Activated T-helper 9 cell treated with anti-CD3 and anti-CD28 coated beads, Interleukin-2, amount 50 U/mL, for 16 hours (primary cell): ENCODE measurements at places on chromosomes 4 and X.

- DNase-seq, result no peak
Measured at GRCh38 chr4:76772498-76773106, 125.3 kb downstream of the SOWAHB start.

DNA sequence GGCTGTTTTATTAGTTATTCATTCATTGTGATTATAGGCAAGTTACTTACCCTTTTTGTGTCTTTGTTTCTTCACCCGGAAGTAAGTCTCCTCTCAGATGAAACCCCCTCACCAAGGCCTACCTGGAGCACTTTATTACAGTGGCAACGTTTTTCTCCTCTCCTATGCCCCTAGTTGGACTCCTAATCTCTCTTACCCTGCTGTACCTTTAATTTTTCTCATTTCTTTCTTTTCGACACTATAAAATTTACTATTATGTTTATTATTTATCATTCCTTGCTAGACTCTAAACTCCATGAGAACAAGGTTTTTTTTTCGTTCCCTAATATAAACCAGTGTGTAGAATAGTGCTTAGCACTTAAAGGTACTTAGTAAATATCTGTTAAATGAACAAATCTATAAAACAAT, 17.5 kb downstream of the STAP1 start:
- DNase-seq, result no peak

- DNase-seq, result no peak
Measured at GRCh38 chr4:105808030-105808749, 87.1 kb upstream of the NPNT start.

DNA sequence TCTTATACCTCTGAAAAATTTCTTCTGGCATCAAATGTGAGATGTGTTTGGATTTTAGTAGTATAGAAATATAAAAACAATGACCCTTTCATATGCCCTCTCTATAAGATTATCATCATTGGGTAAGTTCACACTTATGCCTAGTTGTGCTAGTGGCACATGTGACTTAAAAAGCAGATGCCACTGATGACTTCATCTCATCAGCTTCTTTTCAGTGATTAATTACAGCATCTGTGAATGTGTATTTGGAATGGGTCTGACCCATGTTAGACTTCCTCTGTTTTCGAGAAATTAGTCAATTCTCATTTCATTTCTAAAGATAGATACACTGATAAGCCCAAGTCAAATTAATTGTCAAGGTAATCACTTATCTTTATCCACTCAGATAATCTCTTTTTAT, 698.7 kb downstream of the GABRG1 start:
- DNase-seq, result no peak

- no peak for DNase-seq
Measured at GRCh38 chr4:186726426-186727168, 2.9 kb upstream of the FAT1 start.

- no peak for DNase-seq
Measured at GRCh38 chrX:77572322-77572721, 125.1 kb downstream of the FGF16 start.

GRCh38 chrX:138946926-138947325, 235.4 kb upstream of the FGF13 start:
- DNase-seq, result no peak

DNA sequence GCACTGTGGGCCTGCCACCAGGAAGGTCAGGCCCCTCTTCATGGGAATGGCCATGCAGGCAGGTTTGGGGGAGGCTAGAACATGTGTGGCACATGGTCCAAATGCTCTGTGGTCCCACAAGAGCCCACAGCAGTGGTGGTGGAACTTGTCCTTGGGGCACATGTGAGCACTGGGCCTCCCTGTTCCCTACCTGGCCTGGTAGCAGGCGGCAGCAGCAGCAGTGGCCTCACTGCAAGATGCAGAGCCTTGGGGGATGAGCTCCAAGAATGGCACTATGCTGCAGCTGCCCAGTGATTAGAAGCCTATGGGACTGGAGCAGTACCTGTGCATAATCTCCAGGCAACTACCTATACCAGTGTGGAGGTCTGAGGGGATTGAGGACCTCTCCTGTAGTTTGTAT, 197.0 kb upstream of the DCAF8L1 start:
- no peak for DNase-seq

DNA sequence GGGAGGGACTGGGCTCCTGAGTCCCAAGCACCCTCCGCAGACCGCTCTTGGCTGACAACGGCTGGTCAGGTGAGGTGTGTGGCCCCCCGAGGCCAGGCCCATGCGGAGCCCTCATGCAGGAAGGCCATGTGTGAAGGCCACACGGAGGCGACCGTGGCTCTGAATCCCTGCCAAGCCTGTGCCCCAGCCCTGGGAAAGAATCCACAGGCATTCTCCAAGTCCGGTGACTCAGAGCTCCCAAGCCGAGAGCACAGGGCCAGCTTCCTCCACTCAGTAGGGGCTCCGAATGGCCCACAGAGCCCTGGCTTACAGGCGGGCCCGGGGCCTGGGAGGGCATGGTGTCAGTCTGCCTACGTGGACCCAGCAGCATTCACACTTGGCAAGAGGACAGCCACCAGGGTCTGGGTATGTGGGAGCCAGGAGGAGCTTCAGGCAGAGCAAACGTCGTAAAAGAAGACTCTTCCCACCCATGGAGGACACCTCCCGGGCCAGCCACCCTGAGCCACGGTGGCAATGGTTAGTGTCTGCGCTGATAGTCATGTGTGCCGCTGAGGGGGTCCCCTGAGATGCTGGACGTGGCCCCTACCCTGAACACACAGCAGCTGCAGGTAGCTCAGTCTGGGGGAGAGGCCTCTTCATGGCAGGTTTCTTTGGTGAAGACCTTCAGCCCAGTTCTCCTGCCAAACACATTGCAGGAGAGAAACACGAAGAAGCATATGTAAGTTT, 105.7 kb downstream of the PSAPL1 start:
- no peak for DNase-seq

DNA sequence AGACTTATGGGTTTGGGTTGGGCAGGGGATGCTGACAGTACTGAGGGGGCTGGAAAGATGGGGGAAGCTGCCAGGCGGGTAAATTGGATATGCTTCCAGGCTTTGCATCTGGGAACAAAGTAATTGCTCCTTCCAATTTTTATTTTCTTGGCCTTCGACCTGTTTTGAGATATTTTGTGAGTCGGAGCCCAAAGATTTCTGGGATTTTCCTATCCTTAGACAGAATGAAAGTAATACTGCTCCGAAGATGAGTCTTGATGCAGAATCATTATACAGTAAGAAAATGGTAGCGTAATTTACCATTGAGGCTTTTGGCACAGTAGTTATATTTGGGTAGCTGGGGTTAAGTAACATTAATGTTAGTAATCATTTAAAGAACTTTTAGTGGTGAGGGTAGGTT, 1.4 kb downstream of the SMARCA5 start:
- DNase-seq, result no peak

- no peak for DNase-seq
Measured at GRCh38 chr4:149158817-149159216, 656.8 kb downstream of the IQCM start.

DNA sequence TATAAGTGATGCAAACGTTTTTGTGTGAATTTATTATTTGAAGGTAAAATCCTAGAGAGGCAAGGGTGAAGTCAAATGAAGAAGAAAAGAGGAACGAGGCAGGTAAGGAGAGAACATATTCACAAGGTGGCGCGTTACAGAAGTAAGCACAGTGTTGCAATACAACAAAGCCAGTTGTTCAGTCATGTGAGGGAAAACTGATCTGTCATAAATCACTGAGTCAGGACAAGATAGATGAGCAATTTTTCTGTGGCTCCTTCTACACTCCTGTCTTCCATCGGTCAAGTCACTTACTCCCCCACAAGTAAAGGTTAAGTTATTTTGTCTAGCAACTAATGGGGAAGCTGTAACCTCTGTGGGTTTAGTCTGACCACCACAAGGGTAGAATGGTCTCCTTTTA, 203.0 kb upstream of the GK2 start:
- DNase-seq, result no peak

GRCh38 chr4:38590046-38590445, 74.0 kb upstream of the KLF3 start:
- DNase-seq, result no peak

DNA sequence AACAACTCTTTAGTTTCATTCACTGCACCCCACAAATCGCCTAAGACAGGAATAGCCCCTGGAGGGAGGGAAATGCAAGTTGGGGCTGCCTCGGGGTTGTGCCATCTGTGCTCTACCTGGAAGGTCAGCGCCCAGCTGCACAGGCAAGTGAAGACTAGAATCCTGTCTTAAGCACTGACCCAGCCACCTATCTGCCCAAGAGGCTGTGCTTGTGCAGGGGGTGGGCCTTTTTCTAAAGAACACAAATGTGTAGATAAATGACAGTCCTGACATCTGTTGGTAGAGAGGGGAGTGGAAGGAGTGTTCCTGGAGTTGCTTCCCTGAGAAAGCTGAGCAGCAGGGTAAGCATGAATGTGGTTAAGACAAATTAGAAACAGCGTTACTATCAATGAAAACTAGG, 15.7 kb downstream of the ZNF518B start:
- no peak for DNase-seq

- DNase-seq, result no peak
Measured at GRCh38 chr4:48967631-48968030, 18.4 kb upstream of the CWH43 start.

DNA sequence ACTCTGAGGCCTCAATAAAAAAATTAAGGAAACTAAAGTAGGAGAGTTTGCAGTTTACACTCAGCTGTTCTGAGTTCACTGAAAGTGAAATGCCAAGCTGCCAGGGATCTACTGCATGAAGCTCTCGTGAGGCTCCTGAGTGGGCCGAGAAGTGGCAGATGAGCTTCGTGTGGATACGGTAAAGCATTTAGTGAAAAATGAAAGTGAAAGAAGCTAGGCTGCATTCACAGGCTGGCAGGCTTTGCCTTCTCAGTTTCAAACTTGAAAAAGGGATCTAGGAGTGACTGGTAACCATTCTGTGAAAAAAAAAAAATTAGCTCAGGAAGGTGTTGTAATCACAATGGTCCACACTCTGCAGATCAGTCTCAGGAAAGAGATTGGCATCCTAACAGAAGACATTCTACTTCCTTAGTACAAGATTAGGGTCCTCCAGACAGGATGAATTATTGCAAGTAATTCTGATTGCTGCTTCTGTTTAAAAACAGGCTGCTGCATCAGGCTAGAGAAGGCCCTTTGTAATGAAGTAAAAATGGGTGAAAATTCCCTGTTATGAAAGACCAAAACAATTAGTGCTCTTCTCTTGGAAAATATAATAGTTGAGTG, 679.9 kb downstream of the RPA4 start:
- DNase-seq, result peak; percentile 12

DNA sequence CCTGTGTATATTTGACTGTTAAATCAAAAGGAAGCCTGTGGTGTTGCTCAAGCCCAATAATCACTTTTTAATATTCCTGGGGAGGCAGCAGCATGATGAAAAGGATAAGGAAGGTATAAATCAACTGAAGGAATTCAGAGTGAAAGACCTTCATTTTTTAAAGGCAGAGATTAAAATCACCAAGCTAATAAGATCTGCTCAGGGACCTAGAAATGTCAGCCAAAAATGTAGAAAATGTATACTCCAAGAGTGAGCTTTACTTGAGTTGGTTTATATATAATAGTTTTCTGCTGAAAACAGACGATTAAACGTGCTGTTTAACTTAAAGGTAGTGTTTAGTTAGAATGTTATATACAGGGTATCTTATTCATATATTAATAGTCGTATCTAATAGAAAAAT, 549.3 kb downstream of the IQCM start:
- DNase-seq, result no peak

GRCh38 chr4:37985730-37986275, 25.6 kb downstream of the PTTG2 start:
- DNase-seq, result no peak

DNA sequence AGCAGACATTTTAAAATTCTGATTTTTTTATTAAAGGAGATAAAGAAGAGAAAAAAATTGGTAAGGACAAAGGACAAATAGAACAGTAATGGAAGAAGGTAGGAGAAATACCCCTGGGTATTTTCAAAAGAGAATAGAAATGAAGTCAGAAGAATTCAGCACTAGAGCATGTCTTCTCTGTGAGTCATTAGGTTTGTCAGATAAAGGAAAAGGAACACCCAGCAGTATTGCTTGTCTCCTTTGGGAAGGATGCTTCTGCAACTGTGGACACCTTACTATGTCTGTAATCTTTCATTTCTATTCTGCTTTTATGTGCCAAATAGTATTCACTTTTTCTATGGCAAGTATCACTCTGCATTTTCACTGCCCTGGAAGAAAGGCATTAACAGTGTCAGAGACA, 24.0 kb upstream of the PCDH7 start:
- DNase-seq, result no peak

DNA sequence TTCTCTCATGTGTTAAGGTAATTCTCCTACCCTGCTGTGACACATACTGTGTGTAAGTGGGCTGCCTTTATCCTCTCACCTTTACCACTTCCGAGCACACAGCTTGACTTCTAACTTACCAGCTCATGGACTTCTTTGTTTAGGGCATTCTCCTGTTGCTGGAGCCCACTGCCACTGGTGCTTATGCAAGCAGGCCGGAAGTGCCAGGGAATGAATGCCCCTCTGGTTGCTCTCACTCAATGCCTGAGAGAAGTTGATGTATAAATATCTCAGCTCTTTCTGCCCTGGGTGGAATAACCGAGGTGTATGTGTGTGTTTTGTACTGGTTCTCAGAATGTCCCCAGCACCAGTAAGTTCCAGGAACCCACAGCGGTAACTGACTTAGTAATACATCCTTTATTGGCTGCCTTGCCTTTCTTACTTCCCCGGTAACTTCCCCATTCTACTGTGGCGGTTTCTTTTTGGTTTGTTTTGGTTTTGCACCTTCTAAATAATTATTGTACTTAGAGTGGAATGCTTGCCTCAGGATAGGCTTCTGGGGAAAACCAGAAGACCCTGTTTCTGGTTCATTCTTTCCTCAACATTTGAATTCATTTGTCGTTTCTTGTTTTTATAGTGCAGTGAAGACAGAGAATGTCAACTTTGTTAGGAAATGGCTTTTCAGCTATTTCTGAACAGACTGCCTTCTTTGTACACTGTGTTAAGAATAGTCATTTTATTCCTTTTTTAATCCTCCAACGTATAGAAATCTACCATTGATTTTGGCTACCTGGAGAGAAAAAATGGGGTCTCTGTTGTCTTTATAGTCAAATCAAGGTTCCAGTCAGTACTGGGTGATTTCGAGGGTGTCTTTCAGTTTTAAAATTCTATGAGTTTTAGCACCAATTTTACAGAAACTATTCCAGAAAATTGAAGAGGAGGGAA, 45.4 kb downstream of the CXorf58 start:
- DNase-seq, result peak; percentile 4

GRCh38 chr4:52984462-52984881, 122.4 kb downstream of the RASL11B start:
- DNase-seq, result no peak

DNA sequence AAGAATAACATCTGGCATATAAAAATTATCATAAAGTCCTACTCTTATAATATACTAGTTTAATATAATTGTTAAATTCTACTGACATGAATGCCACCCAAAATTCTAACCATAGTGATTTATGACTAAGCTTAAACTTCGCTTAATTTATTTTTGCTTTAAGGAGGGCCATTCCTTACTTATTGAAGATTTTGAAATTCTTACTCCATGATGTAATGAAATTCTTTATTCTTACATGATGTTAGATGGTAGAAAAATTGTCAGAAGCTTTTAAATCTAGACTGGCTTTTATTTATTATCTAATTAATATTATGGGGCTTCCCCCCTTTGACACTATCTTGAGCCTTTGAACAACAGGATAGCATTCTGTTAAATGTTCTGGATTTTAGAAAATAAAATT, 19.5 kb upstream of the SUPT20HL2 start:
- DNase-seq, result no peak

GRCh38 chr4:71259911-71260331, 78.9 kb upstream of the SLC4A4 start:
- DNase-seq, result no peak

- DNase-seq, result no peak
Measured at GRCh38 chr4:140237616-140238350, 83.8 kb upstream of the MAML3 start.
